ENCODE measurements at places on chromosomes 2 and 18.

DNA sequence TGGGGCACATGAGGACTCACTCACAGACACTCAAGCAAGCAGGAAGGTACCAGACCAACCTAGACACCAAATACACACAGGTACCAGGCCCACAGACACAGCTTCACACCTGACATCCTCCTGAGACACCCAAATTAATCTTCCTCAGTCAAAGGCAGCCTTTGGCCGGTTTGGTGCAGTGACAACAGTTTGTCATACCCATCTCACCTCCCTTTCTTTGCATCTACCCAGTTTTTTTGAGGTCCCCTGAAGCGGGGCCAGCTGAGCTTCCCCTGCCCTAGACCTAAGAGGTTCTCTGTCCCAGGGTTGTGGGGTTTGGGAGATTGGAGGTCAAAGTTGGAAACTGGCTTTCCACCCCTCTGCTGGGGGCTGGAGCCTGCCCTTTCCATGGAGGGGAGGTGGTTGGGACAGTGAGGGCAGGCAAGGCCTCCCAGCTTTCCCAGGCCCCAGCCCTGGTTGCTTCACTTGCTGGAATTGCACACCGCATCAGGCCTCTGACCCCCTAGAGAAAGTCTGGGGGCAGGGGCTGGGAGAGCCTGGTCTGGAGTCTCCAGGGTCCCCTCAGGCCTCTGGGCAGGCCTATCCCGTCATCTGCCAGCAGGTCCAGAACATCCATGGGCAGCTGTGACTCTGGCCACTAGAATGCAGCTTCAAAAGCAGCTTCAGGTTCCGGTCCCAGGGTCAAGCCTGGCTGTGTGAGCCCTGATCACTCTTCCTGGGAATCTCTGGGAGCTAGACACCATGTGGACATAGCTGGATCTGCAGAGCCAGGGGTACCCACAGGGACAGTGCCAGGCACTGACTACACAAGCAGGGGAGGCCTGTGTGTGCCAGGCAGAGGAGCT is 12.5 kb upstream of the TEX261 start:
- no peak for DNase-seq

DNA sequence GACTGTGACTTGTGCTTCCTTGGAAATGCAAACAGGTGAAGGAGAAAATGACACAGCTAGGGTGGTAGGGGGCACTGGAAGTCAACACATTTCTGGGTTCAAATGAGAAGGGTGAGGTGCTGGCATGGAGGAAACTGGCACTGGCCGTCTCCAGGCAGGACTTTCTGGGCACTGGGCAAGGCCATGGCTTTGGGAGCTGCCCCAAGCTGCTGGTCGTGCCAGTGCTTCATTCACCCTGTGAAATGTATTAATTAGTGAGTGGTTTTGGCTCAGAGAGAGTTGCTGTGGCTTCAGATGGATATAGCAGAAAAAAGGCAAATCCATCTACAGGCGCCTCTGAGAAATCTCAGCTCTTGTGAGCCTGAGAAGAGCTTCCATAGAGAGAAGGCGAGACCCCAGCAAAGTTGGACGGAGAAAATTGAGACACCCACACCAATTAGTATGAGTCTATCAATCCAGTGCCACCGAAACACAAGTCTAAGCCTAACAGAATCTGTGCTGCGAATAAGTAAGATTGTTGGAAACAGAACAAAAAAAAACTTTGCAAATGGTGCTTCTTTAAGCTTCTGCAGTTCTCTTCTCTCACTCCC is 202.1 kb upstream of the TNP1 start:
- DNase-seq: no peak

DNA sequence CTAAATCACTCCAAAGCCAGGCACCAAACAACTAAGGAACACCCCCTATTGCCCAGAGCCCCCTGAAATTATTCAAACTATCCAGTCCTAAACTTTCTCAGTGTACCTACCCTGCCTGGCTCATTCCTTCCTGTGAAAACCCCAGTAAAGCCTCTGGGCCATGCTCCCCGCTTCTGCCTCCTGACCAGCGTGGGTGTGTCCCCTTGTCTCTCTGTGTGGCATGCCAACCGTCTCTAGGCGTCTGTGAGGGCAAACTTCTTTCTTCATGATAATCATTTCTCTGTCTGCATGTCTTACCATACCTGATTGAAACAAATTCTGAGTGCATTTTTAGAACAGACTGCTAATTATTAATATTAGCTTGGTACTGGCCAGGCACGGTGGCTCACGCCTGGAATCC is 109.0 kb upstream of the MSH2 start:
- no peak for DNase-seq

GRCh38 chr2:218435003-218435982 is 16.4 kb downstream of the VIL1 start:
- DNase-seq: no peak

- DNase-seq: no peak
Measured at GRCh38 chr18:54147439-54147838, 77.0 kb downstream of the MBD2 start.

DNA sequence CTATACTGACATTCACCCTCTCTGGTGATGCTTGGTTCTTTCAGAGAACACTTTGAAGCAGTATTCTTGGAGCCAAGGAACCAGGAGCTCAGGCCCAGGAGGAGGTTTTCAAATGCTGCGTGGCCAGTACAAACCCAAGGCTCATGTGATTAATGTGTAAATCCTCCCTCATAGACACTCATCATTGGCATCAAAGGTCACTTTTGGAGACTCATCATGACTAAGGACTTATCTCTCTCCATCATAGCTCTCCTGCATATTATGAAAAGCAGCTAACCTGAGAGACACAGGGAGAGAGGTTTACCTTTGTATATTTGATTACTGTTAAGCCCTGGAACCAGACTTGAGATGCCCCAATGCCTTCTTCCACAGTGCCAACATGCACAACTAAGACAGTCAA is 115.3 kb upstream of the SRD5A2 start:
- no peak for DNase-seq

DNA sequence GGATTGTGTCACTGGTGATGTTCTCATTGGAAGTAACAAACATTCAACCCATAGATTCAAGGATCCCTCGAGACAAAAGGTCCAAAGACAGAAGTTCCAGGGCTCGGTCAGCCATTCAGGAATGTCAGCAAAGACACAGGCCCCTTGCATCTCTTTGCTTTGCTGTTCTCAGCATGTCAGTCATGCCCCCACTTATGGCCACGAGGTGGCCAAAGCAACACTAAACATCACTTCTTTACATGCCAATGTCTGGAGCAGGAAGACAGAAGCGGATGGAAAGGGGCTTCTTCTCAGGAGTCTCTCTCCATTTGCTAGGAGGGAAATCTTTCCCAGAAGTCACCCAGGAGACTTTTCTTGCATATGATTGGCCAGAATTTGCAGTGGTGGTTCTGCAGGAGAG is 191.6 kb upstream of the SP5 start:
- DNase-seq: no peak

- DNase-seq: no peak
Measured at GRCh38 chr2:86625096-86625495, 1.4 kb upstream of the RNF103 start.
